ENCODE measurements at places on chromosomes 1 and 21.

- no peak for DNase-seq
Observed at GRCh38 chr1:30335997-30336390, 387.4 kb downstream of the MATN1 start.

GRCh38 chr1:154765970-154766369 lies 104.1 kb downstream of the KCNN3 start:
- no peak for DNase-seq

- peak; percentile 42 for DNase-seq
Observed at GRCh38 chr1:78004719-78005447, at the start of gene DNAJB4. DNAJB4 (plus strand) TSS chr1:78004939; CDS start chr1:78005111, 172 bp downstream.

DNA sequence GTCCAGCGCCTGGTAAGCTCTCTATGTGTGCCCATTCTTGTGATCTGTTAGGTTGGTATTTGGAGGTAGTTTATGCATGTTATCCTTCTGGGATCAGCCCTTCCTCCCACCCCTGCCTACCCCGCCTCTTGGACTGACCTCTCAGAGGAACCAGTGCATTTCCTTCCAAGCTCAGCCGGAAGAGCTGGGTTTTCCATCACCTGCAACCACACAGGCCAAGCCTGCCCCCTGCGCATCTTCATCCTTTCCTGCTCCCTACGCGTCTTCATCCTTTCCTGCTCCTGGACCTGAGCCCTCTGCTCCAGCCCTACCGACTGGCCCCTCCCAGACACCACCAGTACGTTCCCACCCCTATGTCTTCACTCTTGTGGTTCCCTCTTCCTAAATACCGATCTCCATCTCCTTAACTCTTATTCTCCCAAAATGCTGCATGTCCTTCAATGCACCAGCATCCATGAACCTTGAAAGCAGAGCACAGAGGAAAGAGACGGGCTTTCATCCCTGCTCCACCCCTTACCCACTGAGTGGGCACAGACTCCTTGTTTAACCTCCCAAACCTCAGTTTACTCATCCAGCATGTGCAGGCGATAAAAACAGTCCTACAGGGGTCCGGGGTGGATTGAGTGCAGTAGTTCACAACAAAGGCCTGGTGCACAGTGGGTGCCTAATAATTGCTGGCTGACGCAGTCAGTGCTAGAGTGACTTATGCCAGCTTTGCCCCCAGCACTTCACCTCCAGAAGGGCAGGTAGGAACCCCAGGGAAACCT lies 526.3 kb downstream of the MATN1 start:
- DNase-seq, result no peak

DNA sequence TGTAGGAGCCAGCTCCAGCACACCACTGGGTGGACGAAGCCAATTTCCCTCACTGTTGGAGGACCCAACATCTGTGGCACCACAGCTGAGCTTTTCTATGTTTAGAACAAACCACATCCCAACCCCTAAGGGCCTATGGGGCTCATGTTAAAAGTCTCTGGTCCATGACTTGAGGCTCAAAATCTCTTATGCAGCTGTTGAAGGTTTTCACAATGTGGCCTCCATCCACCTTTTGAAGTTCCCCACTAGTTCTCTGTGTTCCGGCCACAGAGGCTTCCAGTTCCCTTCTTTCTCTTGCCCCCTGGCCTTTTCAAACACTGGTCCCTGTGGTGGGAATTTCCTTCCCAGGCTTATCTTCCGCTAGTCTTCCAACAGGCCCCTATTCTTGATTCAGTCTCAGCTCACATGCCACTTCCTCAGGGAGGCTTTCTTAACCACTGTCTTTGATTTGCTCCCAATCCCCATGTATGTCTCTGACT lies 3.9 kb upstream of the IFNLR1 start:
- DNase-seq, result no peak

- no peak for DNase-seq
Observed at GRCh38 chr21:45811136-45811535, 167.6 kb downstream of the PCBP3 start.

DNA sequence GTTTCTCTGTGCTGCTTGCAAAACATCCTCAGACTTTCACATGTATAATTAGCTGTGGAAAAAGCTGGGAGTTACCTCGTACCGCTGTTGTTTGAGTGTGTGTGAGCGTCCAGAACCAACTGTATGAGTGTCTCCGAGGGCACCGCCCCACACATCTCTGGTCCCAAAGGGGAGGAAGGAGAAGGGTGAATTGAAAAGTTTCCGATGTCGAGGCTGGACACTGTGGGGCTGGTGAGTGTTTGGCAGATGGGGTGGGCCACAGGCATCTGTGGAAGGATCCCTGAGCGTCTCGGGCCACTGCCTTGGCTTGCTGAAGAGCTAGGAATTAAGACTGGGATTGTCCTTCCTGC lies 1.2 kb downstream of the ATP2B4 start:
- no peak for DNase-seq

- no peak for DNase-seq
Observed at GRCh38 chr1:43554444-43554992, 23.8 kb downstream of the PTPRF start.

DNA sequence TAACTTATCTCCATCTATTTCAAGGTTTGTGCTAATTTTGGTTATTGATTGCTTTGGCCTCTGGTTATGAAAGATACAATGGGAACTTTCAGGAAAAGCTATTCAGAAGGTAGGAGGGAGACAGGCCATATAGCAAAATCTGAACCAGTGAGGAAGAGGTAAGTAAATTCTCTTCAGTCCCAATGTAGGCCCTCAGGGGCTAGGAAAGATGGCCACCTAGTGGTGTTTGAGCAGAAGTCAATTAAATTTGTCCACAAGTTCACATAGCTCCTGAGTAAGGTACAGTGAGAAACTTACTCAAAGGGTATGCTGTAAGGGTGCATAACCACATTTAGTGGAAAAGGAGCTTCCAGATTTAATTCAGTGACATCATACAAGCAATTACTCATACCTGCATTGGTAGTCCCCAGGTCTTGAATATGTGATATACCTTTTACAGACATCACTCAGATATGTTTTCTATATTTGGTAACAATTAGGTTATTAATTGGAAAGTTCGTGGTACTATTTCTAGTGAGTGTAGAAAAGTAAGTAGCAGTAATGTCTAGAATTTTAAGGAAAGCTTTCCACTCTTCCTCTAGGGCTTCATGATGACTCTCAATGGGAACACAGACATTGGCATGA lies 21.4 kb upstream of the FMO1 start:
- DNase-seq, result peak; percentile 38

- DNase-seq, result no peak
Observed at GRCh38 chr1:118210723-118211110, 25.7 kb upstream of the SPAG17 start.

DNA sequence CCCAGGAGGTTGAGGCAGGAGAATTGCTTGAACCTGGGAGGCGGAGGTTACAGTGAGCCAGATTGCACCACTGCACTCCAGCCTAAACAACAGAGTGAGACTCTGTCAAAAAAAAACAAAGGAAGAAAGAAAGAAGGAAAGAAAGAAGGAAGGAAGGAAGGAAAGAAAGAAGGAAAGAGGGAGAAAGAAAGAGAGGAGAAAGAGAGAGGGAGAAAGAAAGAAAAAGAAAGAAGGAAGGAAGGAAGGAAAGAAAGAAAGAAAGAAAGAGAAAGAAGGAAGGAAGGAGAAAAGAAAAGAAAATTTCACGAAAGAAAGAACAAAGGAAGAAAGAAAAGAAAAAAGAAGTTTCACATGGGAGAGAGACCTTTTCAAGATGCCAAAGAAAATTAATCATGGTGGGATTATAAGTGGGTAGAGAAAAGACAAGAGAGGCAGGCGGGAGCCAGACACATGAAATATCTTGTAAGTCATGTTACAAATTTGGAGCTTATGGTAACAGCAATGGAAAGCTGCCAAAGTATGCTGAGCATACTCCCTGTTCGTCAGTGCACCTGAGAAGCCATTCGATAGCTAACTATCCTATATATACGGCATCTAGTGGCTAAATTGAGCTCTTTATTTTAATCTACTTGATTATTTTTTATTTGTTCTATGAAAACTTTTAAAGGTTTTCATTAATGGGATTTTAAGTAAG lies 41.3 kb upstream of the TNFSF4 start:
- DNase-seq, result no peak

GRCh38 chr1:42734201-42735035 lies 5.6 kb downstream of the CLDN19 start:
- no peak for DNase-seq

- DNase-seq, result peak; percentile 90
Observed at GRCh38 chr1:53946252-53947171, at the start of gene LRRC42. LRRC42 (plus strand) TSS chr1:53946350; CDS start chr1:53952000, 5,650 bp downstream.

- DNase-seq, result peak; percentile 62
Observed at GRCh38 chr1:8427493-8427892, 109.6 kb downstream of the SLC45A1 start.

DNA sequence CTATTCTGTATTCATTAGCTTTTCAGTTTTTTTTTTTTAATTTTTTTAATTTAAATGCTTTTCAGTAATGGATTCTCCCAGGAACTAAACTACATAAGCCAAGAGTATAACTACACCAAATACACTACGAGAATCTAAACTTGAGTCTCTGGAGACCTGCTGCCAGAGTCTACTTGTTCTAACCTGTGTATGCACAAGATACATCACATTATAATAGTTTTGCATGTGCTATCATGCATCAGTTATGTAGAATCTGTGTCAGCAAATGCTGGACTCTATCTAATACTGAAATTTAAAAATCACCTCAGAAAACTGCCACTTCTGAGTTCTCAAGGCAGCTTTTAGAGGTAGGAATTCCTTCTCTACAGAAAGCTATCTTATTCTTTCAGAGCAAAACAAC lies 146.3 kb upstream of the GREM2 start:
- DNase-seq, result no peak

DNA sequence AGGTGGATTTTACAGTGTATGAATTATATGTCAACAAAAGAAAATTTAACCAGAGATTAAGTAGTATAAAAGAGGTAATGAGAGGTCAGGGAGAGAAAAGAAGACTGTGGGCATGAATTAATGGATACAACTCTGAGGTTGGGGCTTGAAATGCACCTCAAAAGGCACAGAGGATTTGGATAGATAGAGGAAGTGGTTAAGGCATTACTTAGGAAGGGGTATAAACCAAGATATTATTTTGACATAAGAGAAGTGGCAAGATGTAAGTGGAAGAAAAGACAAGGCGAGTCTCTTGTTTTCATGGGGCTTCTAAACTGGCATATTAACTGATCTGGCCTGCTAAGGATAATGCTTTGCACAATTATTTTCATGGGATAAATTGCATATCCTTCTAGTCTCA lies 34.1 kb downstream of the RAP1A start:
- DNase-seq, result no peak

DNA sequence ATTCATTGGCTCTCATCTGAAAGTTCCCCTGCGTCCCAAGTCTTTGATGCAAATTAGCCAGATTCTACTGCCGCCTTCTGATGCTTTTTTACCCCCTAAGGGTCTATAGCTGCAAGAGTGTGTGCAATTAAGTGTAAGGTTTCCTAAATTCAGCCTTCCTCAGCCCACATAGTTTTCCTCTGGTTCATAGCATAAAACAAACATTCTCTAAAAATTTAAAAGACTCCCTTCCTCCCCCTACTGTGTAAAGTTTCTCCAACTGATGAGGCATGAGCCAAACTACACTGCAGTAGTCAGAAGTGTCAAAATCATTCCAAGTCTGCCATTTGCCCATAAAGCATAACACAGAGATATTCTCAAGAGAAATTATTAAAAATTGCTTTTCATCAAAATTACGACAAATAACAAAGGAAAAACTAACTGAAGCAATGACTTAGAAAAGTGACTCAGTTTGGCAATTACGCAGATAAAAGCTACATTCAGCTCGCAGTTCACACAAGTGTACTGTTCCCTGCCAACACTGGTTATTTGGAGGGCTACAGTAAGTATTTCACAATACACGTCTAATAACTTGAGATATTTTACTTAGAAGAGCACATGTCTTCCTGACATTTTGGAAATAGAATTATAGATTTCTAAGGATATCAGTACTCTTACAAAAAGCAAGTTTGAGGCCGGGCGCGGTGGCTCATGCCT lies 15.4 kb downstream of the KCNH1 start:
- no peak for DNase-seq

DNA sequence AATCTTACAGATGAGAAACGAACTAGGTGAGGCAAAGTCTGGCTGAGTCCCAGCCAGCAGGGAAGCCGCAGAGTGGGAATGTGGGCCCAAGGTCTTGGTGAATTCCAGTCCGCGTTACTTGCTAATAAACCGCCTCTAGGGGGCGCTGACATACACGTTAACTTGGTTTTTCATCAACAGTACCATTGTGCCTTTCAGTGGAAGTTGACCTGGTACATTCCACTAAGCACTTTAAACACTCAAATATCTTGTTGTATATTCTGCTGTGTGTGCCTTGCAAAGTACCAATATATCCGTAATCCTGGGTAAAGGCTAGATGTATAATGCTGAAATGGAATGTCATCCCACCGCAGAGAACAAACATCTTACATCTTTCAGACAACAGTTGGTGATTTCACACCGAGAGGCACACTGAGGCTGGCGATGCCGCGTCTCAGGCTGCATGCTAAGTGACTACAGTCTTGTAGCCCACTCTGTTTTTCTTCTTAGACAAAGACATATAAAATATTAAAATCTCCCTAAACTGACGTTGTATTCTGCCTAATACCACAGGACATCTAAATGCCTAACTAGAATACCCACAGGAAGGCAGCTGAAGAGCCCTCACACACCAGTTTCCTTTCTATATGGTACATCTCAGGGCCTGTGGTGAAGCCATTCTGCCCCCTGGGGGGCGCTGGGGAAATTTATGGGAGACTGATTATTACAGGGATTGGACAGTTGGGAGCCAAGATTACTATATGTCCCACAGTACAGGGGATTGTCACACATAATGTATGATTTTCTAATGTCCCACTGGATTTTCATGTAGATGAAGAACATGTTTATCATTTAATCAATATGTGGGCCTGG lies 49.2 kb upstream of the C1orf198 start:
- DNase-seq, result peak; percentile 29

GRCh38 chr21:32779983-32780382 lies 8.4 kb upstream of the PAXBP1 start:
- DNase-seq, result no peak

GRCh38 chr1:22122273-22123070 lies 20.4 kb downstream of the WNT4 start:
- DNase-seq, result no peak

- peak; percentile 42 for DNase-seq
Observed at GRCh38 chr1:248622570-248623001, 12.3 kb downstream of the OR2T11 start.

- no peak for DNase-seq
Observed at GRCh38 chr1:5564578-5565257, 427.5 kb downstream of the NPHP4 start.
